CD4-positive, alpha-beta T cell treated with Interleukin-12 subunit alpha and Interleukin-12 subunit beta, for 1 hour (primary cell): ENCODE measurements at places on chromosomes 6 and 20.
A peak's percentile ranks its signal among the peaks of the same experiment; 100 is the strongest.

DNA sequence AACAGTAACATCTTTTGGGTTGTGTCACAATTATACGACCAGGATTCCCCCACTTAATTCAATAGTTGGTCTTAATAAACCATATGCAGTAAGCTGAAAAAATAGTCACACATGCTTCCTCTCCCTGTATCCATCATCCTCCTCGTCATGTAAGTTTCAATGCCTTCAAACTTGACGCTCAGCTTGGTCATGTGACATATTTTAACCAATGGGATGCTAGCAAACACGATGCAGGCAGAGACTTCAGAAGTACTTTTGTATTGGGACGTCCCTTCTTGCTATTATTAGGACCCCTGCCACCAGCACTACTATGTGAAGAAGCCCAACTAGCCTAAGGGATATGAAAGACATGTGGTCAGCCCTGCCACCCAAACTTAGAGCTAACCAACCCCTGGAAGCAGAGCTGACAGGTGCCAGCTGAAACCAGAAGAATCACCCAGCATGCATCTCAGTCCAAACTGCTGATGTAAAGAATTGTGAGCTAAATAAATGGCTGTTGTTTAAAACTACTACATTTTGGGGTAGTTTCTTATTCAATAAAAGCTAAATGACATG is 49.3 kb downstream of the CGA start:
- DNase-seq: no peak

GRCh38 chr6:53894091-53894490 is 99.3 kb downstream of the LRRC1 start:
- peak; percentile 17 for DNase-seq

GRCh38 chr6:42367353-42368011 is 84.2 kb downstream of the TRERF1 start:
- DNase-seq: peak; percentile 38

DNA sequence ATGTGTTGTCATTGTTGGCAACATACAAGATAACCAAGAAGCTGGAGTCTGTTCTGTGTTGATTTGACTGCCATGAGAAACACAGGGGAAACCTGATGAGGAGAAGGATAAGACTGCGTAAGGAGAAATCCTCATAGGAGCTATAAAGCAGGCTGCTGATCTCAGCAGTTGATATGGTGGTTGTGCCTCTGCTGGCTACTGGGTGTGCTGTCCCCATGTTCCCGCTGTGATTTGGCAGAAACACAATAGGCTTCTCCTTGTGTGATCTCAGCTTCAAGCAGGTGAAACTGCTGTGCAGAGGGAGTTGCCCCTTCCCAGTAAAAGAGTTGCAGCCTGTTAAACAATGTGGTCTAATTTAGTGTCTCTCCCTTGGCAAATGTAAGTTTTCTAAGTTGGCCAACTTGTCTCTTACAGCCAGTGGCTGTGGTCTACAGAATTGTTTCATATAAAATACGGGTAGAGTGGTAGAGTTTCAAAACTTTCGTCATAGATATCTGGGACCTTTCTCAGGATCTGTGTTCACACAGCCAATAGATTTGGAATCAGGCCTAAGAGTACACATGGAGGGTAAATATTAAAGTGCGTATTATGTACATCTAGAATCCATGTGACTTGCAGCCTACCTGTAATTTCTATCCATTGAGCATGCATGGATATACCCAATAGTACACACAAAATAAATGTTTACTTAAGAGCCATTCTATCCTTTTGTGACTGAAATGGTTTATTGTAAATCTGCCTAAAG is 78.4 kb downstream of the RNF144B start:
- no peak for DNase-seq

DNA sequence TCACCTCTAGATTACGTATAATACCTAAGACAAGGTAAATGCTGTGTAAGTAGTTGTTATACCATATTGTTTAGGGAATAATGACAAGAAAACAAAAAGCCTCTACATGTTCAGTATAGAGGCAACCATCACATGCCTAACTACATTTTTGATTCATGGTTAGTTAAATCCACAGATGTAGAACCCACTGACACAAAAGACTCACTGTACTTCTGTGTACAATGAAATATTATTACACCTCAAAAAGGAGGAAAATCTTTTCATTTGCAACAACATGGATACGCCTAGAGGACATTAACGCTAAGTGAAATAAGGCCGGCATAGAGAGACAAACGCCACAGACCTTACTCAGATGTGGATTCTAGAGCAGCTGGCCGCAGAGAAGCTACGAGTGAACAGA is 50.5 kb downstream of the NINL start:
- DNase-seq: no peak

GRCh38 chr6:25407431-25407830 is 128.3 kb downstream of the CARMIL1 start:
- DNase-seq: no peak

DNA sequence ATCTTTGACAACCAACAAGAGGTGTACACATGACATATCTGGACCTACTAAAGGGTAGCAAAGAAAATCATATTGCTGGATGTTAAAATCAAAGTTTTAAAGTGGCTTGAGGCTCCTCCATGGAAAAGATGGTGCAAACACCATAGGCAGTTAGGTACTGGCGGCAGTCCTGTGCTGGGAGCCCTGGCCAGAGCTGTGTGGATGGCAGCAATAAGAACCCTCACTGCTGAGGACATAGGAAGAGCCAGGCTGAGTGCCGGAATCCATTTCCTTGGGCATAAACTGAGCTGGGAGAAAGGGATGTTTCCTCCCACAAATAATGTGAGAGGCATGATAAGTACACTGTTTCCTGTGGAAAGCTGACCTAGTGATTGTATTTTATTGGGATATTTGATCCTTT is 89.9 kb downstream of the ARID1B start:
- no peak for DNase-seq

GRCh38 chr6:136024711-136025110 is 173.2 kb downstream of the PDE7B start:
- DNase-seq: no peak
